SJCRH30 (cell line): ENCODE measurements at places on chromosomes 1 and 21.

GRCh38 chr1:207822124-207822601 is 70.3 kb downstream of the CD46 start:
- no peaks in the 10 kb centered on the region for H3K27me3 ChIP-seq
- no peak overlapping the region for H3K4me3 ChIP-seq
- DNase-seq = no peak

DNA sequence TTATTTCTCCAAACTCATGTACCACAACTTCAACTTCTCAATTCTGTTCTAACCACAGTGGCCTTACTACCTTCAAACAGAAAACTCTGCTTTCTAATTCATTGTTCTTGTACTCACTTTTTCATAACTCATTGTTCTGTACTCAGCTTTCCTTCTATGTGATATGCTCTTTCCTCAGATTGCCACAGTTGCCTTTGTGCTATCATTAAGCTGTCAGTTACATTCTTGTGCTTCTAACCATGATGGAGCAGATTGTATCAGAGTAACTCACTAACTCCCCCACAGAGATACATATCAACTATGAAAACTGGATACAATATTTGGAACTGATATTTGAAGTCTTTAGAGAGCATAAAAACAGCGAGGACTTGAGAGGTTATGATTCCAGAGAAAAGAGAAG is 1213.7 kb downstream of the KCNT2 start:
- DNase-seq = no peak
- H3K4me1 ChIP-seq = no peaks in the 10 kb centered on the region
- H3K4me3 ChIP-seq = no peak overlapping the region

DNA sequence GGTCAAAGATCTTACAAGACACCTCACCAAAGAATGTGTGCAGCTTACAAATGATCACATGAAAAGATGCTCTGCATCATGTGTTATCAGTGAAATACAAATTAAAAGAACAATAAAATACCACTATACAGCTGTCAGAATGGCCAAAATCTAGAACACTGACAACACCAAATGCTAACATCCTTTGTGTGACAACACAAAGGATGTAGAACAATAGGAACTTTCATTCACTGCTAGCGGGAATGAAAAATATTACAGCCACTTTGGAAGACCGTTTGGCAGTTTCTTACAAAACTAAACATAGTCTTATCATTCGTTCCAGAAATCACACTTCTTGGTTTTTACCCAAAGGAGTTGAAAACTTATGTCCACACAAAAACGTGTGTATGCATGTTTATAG is 20.6 kb upstream of the SELP start:
- no peak overlapping the region for H3K27ac ChIP-seq
- no peak overlapping the region for H3K4me3 ChIP-seq
- DNase-seq = no peak
- no peaks in the 10 kb centered on the region for H3K27me3 ChIP-seq
- no peaks in the 10 kb centered on the region for H3K36me3 ChIP-seq

GRCh38 chr1:156230473-156230837 is 11.5 kb upstream of the BGLAP start:
- peaks cover 6% of the 10 kb centered on the region; the same call in 1 of the 2 replicates for H3K36me3 ChIP-seq
- H3K27ac ChIP-seq = no peak overlapping the region
- DNase-seq = no peak
- H3K4me3 ChIP-seq = no peak overlapping the region
- no peaks in the 10 kb centered on the region for H3K4me1 ChIP-seq

DNA sequence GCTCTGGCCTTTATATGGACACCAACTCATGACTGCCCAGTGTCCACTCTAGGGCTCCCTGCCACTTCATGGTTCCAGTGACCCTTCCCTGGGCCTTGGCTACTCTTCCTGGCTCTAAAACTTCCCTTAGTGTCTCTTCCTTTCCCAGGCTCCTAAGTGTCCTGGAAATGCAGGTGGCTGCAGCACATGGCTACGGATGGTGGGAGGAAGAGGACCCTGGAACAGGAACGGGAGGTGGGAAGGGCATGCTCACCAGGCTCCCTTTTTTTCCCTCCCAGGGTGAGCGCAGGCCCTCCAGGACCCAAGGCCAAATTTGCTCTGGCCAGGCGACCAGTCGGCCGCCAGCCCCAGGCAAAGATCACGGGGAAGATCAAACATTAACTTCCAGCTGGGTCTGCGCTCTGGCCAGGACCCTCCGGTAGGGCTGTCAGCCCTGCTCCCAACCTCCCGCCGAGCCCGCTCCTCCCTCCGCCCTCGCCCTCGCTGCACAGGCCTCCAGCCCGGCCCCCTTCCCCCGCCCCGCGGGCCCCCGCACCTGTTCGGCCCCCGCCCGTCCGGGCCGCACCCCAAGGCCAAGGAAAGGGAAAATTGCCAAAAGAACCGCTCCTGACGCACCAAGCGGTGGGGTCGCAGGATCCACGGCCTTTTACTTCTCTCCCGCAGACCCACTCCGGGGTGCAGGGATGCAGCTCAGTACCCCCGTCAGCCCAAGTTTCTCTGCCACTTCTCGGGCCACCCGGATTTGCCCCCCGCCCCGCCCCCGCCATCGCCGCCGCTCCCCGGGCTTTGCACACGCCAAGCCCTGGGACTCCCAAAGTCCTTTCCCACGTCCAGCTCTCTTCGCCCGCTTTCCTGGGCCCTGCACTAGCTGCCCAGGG is 894 bp downstream of the TCEA3 start:
- peaks cover 21% of the 10 kb centered on the region for H3K4me1 ChIP-seq
- no peaks in the 10 kb centered on the region for H3K27me3 ChIP-seq
- peak; percentile 84 for DNase-seq
- H3K36me3 ChIP-seq = no peaks in the 10 kb centered on the region
- H3K4me3 ChIP-seq = peak overlapping the region; percentile 48

- no peak overlapping the region for H3K4me3 ChIP-seq
- no peaks in the 10 kb centered on the region for H3K27me3 ChIP-seq
- no peak overlapping the region for H3K27ac ChIP-seq
- no peak for DNase-seq
- no peaks in the 10 kb centered on the region for H3K36me3 ChIP-seq
These were observed 109.8 kb downstream of the OMA1 start for GRCh38 chr1:58436615-58437297.

DNA sequence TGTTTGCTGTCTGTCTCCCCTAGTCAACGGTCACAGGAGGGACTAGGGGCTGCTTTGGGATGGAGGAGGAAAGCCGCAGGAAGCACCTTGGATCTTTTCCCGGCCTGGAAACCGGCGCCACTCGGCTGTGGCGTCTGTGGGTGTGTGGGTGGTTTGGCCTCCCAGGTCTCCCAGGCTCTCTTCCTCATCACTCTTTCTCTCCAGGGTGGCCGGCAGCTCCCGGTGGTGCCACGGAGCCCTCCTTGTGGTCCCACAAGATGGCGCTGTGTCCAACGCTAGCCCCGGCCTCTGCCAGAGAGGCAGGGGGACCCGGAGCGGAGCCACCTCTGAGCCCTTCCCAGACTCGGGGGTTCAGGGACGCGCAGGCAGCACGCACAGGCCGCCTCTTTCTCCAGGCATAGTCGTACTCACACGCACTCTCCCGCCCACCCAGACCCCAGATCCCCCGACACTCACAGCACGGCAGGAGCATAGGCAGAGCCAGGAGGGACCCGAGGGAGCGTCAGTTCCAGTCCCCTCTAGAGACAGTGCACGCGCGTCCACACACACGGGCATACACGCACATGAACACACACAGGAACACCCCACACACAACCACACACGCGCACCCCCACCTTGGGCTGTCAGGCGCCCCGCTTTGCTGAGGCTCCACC is 31.2 kb downstream of the CDCP2 start:
- peak overlapping the region; percentile 38 for H3K27ac ChIP-seq
- peak overlapping the region; percentile 56 for H3K4me3 ChIP-seq
- peak; percentile 89 for DNase-seq

DNA sequence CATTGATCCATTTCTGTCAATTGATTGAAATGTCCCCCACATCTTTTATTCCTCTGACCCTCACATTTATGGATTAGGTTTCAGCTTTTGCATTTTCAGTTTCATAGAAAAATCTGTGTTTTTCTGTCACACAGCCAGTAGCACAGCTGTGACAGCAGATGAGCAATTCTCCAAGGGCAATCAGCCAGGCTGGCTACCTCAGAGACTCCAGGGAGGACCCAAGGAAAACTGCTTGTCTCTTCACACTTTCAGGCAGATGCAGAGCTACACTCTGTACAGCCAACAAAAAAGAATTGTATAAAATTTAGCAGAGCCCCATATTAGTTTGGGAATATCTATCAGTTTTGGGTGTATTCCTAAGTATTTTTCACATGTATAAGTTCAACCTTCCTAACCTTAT is 257.2 kb downstream of the LRRC7 start:
- peak; percentile 1 for DNase-seq
- H3K4me1 ChIP-seq = no peaks in the 10 kb centered on the region
- H3K4me3 ChIP-seq = no peak overlapping the region
- H3K27me3 ChIP-seq = no peaks in the 10 kb centered on the region
- no peaks in the 10 kb centered on the region for H3K36me3 ChIP-seq

DNA sequence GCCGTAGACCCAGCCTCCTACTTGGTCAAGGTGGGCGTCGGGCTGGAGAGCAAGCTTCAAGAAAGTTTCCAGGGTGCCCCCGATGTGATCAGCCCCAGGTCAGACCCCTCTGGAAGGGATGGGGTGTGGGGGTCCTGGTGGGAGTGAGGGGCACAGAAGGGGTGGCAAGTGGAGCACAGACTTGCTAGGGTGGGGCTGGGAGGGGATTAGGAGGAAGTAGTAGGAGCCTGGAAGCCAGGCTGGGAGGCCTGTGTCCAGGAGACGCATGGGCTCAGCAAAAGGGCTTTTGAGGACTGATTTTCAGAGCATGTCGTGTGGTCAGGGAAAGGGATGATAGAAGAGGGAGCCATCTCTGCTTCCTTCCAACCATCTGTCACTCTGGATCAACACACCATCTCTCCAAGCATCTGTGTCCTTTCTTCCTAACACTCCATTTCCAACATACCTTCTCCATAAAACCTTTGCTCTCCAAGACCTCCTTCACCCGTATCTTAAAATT is 8.5 kb downstream of the TRIM46 start:
- no peaks in the 10 kb centered on the region for H3K27me3 ChIP-seq
- H3K4me3 ChIP-seq = no peak overlapping the region
- no peaks in the 10 kb centered on the region for H3K36me3 ChIP-seq
- peaks cover 3% of the 10 kb centered on the region; the same call in 1 of the 2 replicates for H3K4me1 ChIP-seq
